ENCODE measurements at places on chromosomes 7 and 10.

DNA sequence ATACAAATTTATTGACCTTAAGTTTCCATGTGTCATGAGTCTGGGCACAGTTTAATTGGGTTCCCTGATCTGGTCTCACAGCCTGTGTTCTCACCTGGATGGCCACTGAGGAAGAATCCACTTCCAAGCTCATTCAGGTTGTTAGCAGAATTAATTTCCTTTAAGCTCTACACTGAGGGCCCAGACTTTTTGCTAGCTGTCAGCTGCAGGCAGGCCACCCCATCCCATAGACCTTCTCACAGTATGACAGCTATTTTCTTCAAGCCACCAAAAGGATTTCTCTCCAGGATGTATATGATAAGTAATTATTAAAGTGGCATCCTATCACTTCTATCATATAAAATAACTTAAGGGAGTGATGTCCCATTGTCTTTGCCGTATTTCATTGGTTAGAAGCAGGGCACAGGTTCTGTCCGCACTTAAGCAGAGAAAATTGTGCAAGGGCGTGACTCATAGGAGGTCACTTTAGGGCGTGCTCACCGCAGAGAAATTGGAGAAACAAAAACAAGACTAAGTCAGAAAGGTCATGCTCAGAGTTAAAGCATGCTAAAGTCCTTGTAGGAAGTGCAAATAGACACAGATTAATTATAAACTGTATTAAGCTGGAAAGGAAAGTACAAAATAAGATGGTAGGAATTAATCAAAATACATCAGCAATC is 109.9 kb downstream of the AHR start:
- DNase-seq, result no peak

DNA sequence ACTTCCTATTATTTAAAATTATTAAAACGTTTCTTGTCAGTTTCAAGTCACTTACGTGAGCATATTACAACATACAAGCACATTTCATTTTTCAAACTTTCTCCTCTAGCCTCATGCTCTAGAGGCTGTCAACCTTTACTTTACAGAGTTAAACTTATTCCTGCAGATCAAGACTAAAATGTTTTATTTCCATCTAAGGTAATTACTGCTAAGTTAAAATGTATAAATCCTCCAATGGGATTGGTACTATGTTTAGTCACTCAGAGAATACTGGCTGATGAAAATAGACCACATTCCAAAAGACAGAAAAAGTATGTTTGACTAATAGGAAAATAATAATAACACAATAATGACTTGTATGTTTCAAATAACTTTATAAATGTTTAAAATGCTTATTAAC is 8.4 kb upstream of the TRDMT1 start:
- DNase-seq, result no peak

DNA sequence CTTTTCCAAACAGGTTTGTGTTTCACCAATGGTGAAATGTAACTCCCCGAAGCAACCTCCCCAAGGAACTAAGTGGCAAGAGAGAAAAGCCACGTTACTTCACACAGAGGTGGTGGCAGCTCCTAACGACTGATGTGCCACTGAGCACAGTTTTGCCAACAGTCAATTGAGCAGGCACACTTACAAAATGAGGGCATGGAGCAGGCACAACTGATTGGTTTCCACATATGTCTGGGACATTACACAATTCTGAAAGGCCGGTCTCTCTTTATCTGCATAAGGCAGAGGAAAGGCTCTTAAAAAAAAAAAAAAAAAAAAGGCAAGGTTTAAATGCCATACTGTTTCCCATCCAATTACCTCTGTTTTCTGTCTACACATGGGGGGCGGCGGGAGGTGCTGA is 86.7 kb downstream of the GFRA1 start:
- DNase-seq, result no peak

GRCh38 chr7:85883-86515 is 106.4 kb upstream of the FAM20C start:
- no peak for DNase-seq

DNA sequence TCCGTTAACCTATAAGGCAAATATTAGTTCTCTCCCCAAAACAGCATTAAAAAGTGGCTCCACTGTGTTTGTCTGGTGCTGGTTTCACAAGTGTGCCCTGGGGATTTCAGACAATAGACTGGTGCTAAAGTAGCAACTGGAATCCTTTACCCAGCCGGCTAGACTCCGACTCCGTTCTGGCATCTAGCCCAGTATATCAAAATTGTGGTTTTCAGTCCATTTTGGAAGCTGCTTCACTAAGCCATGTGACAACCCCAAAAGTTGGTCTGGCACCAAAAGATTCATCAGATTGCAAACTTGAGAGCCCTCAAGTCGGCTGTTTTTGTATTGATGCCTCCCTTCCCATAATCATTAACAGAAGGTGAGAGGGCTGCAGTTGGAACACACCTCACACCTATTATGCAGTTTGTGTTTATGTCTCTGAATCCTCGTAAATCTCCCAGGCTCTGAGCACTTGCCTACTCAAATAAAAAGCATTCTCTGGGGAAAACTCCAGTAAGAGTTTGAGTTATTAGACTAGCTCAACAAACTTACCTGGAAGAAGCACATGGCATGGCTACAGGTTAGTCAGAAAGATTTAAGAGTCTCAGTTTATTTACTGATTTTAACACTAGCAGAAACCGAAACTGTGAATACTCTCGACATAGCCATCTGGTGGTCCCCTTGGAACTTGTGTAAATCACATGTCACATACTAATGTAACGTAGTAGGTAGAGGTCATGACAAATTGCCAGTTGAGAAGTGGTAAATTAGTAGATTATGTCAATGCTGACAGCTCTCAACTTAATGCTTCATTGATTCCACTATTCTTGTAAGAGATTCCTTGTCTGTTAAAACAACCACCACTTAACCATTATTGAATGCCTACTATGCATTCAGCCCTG is 14.8 kb upstream of the WNT16 start:
- no peak for DNase-seq

DNA sequence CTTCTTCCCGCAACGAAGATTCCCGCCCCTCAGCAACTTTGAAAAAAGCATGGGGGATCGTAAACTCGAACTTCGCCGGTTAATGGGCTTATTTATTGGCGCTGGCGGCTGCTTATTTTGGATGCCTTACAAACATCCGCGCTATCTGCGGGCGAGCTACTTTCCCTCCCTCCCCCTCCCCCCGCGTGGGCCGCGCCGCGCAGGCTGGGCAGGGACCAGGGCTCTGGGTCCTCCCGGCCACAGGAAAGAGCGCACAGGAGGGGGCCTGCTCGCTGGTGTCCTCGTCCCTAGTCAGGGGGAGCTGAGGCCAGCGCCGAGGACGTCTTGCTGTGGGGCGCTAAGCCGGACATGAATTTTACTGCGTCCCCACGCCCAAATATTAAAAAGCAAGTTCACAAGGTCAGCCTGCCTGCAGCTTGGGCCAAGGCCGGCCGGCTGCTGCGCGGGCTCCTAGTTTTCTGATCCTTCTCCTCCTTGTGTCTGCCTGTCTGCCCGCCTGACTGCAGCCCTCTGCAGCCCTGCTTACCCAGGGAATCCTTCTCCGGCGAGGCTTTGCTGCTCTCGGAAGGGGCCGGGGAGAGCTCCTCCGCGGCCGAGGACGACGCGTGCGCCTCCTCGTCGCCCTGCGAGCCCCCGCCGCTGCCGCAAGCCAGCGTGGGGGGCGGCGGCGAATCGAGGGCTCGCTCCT is 1.2 kb downstream of the HOXA10 start:
- no peak for DNase-seq

DNA sequence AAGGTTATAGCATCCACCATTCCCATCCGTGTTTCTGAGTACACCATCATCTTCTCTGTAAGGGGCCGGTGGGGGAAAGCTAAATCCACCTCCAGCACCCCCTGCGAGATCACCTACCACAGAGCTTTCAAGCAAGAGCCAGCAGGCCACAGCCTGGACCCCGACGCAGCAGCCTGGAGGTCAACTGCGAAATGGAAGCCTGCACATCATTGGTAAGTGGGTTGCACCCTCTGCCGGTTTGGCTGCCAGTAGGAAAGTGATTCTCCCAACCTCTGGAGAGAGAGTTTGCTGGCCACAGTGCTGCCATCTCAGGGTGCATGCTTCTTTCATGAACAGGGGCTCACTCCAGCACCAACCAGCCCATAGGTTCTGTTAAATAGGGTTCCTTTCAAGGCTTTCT is 81.7 kb downstream of the WIPF3 start:
- DNase-seq, result no peak

GRCh38 chr10:1122349-1122748 is 66.2 kb downstream of the WDR37 start:
- no peak for DNase-seq

DNA sequence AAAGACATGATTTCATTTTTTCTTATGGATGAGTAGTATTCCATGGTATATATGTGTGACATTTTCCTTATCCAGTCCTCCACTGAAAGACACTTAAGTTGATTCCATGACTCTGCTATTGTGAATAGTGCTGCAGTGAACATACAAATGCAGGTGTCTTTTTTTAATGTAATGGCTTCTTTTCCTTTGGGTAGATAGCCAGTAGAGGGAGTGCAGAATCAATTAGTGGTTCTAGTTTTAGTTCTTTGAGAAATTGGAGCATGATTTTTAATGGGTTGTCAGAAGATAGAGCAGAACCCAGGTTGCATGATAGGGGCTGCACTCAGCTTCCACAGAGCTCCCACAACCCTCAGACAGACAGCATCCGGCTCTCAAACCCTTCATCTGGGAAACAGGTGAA is 152.9 kb upstream of the PLXDC2 start:
- DNase-seq, result no peak

DNA sequence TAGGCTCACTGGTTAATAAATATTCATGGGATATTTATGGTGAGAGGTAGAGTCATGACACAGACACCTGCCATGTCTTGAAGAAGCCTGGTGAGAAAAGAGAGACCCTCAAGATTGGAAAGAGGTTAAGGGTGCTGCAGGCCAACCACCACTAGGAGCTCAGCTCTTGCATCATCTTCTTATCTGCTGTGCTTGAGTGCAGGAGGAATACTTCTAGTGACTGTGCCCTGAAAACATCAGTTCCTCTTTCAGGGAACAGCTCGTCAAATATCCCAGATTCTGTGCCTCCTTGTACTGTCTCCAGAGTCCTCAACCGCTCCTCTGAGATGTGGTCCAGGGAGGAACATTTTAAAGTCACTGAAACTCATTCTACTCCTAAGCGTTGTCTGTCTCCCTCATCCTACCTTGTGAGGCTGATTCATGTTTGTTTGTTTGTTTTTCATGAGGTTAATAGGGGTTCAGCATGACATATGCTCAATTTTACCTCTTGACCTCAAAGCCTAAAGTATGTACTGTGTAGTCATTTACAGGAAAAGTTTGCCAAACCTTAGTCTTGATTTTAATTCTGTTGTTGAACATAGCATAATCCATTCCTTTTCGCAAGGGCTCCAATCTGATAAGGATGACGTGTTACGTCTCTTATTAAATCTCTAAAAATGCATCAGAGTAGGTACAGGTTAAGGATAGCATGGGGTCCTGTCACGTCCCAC is 293.1 kb downstream of the C7orf25 start:
- no peak for DNase-seq

GRCh38 chr7:140214075-140214684 is 37.4 kb upstream of the KDM7A start:
- DNase-seq, result no peak

DNA sequence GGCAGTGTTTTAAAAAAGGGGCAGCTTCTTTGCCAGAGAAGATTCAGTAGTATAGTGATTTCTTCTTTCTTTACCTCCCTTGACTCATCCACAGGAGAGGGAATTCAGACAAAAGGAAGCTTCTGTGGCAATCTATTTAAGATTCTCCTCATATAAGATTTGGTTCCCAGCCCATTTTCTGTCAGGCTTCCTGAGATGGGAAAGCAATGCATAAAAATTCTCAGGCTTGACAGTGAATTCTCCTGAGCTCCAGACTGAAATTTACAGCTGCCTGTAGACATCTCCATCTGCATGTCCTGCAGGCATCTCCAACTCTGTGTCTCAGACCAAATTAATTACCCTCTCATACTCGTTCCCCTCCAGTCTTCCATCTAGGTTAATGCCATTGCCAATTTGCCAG is 72.8 kb downstream of the TSPAN12 start:
- no peak for DNase-seq

DNA sequence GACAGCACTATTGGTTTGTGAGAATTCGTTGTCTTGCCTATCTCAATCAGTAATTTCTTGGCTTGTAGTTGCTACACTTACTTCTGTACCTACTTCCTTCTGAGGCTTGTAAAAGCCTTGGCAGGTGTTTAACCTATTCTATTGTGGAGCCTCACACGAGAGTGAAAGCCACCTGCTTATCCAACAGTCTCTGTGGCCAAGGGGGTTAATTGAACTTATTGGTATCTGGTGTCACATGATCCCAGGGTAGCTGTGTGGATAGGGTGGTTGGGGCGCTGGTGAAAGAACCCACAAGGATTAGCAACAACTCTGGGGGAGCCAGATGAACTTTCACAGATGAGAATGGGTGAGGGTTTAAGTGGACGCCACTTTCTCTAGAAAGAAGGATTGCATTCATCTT is 13.9 kb upstream of the ATP6V0E2 start:
- no peak for DNase-seq

- DNase-seq, result no peak
Observed at GRCh38 chr7:130390486-130390885, 10.2 kb downstream of the CPA1 start.

DNA sequence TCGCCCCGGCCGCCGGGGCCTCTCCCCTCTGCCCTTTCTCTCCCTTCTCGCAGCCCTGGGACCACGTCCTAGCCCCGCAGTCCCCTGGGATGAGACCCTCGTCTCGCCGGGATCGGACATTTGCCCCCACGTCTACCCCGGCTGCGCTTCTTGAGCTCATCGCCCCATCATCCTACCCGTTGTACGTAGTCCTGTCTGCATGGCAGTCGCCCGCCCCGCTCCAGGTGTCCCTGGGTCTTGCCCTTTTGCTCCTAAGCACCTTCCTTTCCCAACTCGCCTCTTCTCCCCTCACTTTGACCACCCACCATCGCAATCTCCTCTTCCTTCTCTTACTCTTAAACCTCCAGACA is 582 bp downstream of the TPST1 start:
- no peak for DNase-seq

- no peak for DNase-seq
Observed at GRCh38 chr7:151924508-151924907, 31.7 kb upstream of the GALNTL5 start.

GRCh38 chr10:120938822-120939221 is 87.7 kb downstream of the WDR11 start:
- DNase-seq, result no peak

DNA sequence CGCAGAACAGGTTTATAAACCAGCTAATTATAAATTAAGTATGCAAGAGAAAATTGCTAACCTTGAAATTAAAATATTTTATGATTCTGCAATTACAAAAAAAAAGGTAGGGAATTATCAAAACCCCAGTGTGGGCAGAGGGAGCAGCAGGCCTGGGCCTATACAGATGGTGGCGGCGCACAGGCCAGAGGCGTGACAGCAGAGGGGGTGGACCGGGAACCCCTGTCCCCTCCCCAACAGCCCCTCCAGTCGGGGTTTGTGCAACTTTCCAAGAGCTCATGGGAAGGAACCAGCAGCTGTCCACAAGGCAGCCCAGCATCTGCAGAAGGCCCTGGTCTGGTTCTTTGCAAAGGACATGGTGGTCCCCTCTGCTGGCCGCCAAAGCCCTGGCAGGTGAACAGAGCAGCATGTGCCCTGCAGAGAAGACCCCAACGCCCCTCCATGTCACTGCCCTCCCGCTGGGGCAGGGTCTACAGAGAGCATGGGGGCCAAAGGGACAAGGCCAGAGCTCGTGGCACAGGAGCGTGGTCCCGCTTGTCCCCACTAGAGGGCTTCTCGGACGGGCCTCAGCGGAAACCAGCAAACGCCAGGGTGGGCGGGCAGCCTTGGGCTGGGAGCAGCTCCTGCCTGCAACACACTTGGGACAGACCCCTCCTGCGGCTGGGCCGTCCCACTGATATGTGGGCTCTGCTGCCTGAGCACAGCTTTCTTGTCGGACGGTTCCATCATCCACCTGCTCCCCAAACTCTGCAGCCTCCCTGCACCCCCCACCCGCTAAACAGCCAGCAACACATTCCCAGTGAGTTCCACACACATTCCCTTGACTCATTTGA is 75.1 kb downstream of the EBF3 start:
- peak; percentile 72 for DNase-seq
